Hematopoietic multipotent progenitor cell treated with erythropoietin and hydrocortisone succinate and interleukin-3 and kit ligand, for 17 days (in vitro differentiated cells): ENCODE measurements at places on chromosomes 4 and X.

DNA sequence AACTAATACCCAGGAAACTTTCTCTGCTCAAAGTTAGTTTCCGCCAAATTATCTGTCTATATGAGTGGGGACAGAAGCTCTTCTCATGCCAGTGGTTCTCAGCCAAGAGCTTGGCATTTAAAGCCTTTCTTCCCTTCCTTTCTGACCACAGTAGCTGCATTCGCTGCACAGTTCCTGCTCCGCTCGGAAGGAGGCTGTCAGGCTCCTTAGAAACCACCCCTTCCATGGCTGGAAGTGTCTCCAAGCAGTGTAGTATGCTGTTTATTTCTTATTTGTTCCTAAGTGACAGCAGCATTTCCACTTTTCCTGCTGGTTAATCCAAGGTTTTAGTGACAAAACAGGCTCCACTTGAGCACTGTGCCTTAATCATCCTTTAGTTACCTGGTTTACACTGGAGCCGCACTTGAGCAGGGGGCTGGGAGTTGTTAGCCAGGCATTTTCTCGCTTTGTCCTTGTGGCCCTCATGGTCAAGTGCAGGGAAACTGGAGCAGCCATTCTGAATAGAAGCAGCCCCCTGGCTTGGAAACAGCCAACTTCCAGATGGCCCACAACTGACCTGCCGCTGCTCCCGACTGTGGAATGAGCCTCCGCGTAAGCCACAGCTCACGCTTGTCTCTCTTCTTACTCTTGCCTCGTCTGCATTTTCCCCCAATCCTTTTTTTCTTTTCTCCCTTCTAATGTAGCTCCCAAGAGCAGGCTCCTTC is 739.4 kb upstream of the TENM3 start:
- no peak for DNase-seq

DNA sequence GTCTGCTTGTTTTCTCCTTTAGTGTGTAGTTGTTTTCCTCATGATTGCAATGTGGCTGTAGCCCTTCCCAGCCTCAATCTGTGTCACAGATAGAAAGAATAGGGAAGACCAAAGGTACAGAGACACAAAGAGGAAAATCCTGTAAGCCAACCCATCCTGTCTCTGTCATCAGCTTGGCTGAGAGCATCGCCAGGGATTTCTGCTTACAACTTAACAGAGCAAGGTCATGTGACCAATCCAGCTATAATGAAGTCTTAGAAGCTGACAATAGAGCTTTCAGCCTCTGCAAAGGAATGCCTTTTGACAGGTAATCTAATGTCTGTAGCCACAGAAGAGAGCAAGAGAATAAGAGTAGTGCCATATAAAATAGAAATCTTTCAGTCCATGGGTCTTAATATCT is 1598.0 kb upstream of the AGA start:
- DNase-seq = no peak

GRCh38 chr4:16384576-16384975 is 158.3 kb upstream of the TAPT1 start:
- DNase-seq = no peak

GRCh38 chr4:17385403-17385802 is 126.5 kb downstream of the QDPR start:
- no peak for DNase-seq

DNA sequence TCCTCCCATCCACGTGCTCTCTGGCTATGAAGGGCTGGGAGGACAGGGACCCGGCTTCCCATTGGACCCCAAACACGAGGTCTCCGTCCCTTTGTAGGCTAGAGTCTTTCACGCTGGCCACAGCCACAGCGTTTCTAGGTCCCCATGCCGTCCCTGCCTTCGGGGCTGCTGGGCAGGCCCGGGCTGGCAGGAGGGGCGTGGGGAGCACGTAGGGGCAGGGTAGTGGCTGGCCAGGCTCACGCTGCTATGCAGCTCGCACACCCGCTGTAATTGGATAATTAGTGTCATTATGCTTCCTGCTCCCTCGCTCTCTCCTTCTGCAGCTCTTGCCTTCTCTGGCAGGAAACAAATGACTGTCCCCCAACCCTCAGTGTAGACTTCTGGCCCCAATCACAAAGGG is 9.8 kb downstream of the ATP2B3 start:
- DNase-seq = no peak

DNA sequence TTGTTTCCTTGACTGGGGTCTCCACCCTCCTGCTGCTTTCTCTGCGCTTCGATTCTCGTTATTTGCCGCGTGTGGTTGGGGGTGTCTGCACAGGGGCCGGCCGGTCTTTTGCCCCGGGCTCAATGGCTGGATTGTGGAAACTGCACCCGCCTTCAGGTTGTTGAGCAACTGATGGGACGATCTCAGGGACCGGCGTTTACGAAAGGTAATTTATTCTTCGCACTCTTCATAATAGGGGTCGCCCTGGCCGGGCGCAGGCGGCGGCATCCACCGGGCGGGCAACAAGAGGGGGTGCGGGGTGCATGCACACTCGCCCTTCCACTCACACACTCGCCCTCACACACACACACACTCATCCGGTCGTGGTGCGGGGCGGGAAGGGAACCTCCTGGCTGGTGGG is 1.4 kb downstream of the ADGRL3 start:
- no peak for DNase-seq
